Erythroblast (primary cell): ENCODE measurements at places on chromosomes 5 and 9.
A peak's percentile ranks its signal among the peaks of the same experiment; 100 is the strongest.

DNA sequence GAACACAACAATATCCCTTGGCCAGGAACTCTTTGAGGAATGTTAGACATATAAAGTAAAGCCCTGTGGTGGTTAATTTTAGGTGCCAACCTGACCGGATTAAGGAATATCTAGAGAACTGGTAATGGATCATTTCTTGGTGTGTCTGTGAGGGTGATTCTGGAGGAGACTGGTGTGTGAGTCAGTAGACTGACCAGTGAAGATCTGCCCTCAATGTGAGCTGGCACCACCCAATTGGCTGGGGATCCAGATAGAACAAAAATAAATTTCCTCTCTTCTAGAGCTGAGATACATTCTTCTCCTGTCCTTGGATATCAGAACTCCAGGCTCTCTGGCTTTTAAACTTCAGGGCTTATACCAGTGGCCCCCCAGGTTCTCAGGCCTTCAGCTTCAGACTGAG, 56.2 kb upstream of the TNPO1 start:
- DNase-seq = no peak

- DNase-seq = no peak
Observed at GRCh38 chr5:105917189-105917588, 1753.5 kb downstream of the EFNA5 start.

GRCh38 chr9:15211160-15211814, 95.7 kb downstream of the TTC39B start:
- DNase-seq = peak; percentile 77

DNA sequence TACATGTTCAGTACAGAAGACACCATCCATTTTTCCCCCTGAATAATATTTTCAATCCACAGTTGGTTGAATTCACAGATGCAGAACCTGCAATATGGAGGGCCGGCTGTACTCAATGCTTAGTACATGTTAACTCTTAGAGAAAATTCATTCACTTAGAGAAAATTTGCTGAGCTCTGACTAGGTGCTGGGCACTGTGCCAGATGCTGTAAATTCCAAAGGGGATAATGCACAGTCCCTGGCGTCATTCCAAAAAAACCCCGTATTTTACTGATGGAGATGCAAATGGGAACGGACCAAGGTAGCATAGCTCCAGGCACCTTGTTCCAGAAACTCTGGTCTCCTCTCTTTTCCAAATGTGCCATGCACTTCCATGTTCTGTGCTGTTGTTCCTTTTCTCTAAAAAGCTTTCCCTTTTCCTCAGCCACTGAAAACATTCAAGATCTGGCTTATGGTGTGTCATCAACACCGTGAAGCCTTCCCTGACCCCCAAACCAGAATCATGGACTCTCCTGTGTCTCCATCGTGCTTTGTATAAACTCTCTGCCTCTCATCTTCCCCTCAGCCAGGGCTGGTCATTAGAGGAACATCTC, 55.7 kb upstream of the COL15A1 start:
- DNase-seq = no peak

- DNase-seq = peak; percentile 32
Observed at GRCh38 chr9:19201899-19202891, 28.3 kb upstream of the DENND4C start.

DNA sequence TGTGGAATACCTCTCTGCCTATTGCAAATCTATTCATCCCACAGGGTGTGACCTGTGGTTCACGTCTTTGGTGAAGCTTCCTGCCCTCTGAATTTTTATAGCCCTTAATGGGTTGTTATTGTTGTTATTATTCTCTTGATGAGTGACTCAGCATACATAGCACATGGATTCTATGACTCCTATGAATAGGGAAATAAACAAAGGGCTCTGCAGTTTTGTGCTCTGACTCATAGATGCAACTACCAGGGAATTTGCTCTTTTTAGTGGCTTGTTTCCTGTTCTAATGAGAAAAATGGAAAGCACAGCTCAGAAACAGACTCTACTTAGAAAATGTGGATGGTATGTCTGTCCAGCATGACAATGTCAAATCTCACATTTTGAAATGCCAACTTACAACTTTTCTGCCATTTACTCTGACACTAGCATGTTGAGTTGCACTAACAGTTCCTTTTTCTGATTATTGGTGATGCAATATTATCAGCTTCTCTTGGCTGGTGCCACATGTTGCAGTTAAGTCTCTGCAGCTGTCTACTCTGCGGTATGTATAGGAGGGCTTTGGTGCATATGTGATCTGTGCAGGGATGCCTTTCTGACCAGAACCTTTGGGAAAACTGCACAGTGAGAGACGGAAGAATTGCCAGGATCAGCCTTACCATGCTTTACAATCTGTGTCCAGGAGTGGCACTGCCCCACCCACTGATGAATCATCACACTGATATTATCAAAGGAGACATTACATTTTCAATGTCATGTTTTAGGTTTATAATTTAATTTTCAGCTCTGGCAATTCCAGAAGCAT, 996.4 kb upstream of the WWC1 start:
- no peak for DNase-seq

GRCh38 chr5:149682532-149683075, 47.5 kb upstream of the PPARGC1B start:
- no peak for DNase-seq

DNA sequence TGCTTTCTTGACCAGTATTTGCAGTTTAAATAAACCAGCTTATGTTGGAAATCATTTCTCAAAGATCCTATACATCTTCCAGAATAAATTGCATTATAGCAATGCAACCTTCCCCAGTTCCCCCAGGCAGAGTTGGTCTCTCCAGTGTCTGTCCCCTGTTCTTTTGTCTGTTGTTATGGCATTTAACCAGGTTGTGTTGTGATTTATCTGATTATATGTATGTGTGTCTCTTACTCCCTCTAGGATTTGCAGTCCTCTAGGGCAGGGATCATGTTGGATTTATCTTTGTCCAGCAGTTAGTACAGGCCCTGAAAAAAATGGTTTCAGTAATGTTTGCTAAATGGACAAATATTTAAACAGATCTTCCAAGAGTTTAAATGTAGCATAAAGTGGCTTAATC, 17.3 kb downstream of the GARNL3 start:
- no peak for DNase-seq

- peak; percentile 61 for DNase-seq
Observed at GRCh38 chr5:151157426-151158286, at the start of gene ANXA6. ANXA6 (minus strand) TSS chr5:151157779; CDS start chr5:151147901, 9,878 bp downstream.

DNA sequence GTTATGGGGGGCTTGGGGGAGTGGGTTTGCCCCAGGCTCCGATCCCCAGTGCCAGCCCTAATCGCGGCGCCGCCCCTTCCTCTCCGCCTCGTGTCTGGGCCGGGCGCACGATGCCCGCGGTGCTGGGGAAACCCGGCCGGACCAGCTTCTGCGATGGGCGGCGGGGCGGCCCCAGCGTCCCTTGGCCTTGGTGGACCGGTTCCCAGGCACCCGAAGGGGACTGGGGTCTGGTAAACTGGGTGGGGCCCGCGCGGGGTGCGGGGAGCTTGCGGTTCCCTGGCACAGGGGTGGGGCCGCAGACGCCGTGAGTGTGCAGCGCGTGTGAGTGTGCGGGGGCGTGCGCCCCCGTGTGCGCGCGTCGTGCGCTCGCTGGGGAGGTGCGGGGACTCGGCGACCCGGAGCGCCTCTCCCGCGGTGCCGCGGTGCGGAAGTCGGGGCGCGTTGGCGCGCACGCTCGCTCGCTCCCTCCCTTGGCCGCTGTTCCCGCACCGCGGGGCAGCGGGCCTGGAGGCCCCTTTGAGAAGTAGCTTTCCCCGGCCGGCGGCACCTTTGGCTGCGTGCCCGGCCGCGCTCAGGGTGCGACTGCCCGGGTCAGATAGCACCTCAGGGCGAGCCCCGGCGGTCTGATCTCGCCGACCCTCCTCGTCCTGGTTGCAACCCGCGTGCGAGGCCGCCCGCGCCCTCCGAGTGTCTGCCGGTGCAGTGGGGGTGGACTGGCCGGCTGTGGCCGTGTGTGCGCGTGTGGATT, 568 bp downstream of the MACIR start:
- peak; percentile 95 for DNase-seq

DNA sequence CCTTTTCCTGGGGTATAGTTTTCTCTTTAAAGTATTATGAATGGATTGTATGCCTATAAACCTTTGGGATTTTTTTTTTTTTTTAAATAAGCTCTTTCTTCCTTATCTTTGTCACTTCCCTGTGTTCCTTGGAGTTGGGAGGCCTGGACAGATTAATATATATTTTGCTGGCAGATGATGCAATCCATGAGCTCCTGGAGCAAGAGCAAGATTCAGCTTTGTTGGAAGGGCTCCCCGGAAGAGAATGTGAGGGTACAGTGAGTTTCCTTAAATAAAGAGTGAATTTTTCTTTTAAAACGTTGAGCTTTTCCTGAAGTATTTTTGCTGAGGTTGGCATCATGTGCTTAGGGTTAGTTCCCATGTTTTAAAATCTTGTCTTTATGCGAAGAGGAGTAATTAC, 98.7 kb upstream of the SLC28A3 start:
- DNase-seq = peak; percentile 40

DNA sequence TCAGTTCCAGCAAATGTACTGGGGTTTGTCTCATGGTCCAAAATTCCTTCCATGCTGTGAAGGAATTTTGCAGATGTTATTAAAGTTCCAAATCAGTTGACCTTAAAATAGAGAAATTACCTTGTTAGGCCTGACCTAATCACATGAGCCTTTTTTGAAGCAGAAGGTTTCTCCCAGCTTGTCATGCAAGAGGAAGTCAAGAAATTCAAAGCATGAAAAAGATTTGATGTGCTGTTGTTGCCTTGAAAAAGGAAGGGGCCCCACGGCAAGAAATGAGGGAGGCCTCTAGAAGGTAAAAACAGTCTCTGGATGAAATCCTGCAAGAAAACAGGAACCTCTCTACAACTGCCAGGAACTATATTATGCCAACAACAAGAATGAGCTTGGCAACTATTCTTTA, 24.2 kb upstream of the HAPLN1 start:
- no peak for DNase-seq

DNA sequence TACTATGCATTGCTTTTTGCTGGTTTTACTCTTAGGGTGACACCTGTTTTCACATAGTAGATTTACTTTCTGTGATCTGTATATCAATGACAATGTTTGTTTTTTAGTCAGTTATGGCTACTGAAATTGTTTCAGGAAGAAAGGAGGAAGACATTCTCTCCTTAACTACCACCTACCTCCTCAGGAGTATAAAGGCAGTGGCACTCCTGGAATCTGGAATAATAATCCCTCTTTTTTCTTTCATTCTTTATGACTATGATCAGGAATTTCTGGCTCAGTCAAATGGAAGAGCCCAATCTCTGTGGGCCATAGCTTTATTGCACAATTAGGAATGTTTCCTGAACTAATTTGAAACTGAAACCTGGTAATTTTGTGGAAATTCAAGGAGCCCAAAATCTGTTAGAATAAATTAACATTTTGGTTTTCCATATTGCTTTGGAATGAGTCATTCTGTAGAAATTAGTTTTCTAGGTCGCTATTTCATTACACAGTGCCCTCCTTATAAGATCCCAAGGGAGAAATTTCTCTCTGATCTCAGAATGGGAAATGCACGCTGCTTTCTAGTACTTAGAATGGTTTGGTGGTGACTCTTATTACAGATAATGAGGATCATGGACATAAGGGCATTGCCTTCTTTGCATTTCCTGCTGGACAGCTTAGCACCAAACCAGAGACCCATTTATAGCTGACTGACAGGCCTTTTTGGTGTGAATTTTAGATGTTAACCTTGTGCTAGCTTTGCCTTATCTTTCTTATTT, 95.3 kb upstream of the VLDLR start:
- DNase-seq = no peak

DNA sequence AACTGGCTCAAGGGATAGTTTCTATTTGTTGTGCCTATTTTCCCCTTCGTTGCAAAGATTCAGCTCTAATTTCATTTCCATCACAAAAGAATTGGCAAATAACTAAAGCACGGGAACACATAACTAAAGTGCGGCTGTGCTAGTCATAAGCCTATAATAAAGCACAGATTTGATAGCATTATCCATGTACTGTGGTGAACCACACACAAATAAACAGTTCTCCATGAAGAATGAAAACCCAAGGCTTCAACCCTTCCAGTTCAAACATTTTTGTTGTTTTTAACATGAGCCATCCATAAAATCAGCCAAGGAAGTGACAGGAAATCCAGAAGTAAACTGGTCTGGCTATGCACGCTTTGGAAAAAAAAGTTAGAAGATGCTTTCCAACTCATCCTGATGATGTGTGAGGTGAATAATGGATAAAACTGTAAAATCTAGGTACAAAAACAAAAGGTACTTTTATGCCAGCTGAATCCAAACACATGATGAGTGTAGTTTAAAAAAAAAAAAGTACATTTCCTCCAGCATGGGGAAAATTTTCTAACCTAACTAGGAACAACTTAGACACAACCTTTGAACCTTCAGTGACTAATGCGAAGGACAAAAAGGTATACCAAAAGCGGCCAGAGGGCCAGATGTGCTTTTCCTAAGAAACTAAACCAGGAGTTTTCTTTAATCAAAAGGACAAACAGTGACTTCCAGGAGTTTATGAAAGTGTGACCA, 10.2 kb downstream of the ZNF608 start:
- DNase-seq = no peak

- no peak for DNase-seq
Observed at GRCh38 chr5:14420101-14420811, 161.3 kb upstream of the OTULINL start.

DNA sequence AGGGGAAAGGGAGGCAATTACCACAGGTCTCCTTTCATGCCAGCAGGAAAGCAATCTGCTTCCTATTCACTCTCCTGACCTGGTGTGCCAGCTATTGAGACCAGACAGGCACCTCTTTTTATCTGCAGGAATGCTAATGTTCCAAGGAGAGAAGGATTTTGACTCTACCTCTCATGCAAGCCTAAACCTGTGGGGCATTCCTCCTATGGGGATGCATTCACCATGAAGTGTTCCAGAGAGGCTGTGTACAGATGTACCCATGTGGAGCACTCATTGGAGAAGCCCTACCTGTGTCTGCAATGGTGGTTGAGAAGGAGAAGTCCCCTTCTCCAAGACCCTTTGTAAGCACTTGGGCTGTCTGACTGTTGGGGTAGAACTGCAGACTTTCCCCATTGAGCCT, 45.4 kb upstream of the EDIL3 start:
- DNase-seq = no peak

- DNase-seq = no peak
Observed at GRCh38 chr9:125258832-125259534, 2.6 kb upstream of the GAPVD1 start.

- no peak for DNase-seq
Observed at GRCh38 chr9:79053598-79053997, 518.2 kb upstream of the TLE4 start.

DNA sequence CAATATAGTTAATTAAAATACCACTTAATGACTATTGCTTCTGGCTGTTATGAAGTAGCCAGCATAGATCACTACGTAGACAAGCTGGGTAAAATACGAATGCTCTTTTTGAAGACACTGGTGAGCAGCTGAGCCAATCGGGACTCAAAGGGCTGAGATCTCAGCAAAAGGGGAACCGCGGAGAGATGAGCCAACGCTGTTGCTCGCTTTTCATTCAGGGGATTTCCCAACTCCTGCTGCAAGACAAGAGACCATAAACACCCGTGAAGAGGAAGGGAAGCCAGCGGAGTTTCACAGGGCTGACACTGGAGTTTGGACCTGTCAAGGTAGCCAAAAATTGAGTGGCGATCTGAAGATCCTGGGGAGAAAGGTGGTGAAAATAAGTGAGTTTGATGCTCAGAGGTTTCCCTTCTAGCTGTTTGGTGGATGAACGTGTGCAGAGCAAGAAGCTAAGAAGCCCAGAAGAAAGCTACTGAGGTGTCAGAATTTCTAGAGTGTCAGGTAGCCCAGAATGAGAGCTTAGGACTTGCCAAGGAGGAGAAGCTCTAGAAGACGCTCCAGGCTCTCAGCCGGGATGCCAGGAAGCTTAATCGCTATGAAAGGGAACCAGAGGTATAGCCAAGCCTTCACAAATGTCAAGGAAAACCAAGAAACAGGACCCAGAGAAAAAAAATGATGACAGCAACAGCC, 79.6 kb upstream of the RNU6ATAC start:
- DNase-seq = no peak

GRCh38 chr9:39587844-39588499, 232.5 kb downstream of the SPATA31A1 start:
- peak; percentile 12 for DNase-seq
